ENCODE measurements at places on chromosomes 1 and 21.

DNA sequence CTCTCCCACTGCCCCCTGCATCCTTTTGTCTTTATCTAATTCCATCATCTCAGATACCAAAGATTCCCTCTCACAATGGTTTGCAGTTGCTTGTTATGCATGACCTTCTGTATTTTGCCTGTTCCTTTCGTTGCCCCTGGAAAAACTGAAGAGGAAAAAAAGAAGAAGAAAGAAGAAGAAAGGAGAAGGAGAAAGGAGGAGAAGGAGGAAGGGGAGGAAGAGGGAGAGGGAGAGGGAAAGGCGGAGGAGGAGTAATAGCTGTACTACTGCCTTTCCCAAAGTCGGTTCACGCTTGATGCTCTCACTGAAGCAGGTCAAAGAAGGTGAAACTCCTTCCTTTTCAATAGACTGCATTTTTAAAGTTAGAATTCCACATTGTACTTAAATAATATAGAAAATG lies 513.8 kb downstream of the PTPRC start:
- DNase-seq, result no peak

- DNase-seq, result no peak
These were observed 56.5 kb downstream of the RHOU start for GRCh38 chr1:228791791-228792190.

GRCh38 chr1:88455621-88456256 lies 228.3 kb upstream of the PKN2 start:
- no peak for DNase-seq

- no peak for DNase-seq
These were observed 81.4 kb downstream of the SMYD2 start for GRCh38 chr1:214362188-214362882.

DNA sequence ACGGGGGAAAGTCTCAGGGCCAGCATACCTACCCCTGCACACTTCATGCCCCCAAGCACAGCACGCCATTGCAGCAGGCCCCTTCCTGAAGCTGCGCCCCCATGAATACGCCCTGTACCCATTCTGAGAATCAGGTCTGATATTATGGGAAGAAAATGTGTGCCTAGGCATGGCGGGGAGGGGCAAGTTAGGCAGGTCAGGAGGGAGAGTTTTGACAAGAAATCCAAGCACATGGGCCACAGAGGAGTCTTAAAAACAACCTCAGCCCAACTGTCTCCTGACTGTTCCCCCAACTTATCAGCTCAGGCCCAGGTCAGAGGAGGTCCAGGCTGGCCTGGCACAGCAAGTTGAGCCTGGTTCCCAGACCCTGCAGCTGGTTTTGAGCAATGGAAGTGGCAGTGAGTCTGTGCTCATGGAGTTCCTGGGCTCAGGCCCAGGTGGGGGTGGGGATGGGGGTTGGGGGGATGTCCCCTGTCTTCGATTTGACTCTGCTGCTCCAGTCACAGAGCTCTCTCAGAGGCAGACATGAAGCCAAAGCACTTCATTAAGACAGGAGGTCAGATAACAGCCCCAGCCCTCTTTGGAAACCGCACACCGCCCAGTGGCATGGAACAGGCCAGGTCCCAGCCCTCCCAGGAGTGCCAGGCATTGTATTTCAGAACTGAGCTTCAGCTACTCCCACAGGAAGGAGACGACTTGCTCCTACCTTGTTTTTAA lies 20.6 kb upstream of the BCAR3 start:
- no peak for DNase-seq

GRCh38 chr1:206455289-206455665 lies 15.0 kb upstream of the IKBKE start:
- no peak for DNase-seq

DNA sequence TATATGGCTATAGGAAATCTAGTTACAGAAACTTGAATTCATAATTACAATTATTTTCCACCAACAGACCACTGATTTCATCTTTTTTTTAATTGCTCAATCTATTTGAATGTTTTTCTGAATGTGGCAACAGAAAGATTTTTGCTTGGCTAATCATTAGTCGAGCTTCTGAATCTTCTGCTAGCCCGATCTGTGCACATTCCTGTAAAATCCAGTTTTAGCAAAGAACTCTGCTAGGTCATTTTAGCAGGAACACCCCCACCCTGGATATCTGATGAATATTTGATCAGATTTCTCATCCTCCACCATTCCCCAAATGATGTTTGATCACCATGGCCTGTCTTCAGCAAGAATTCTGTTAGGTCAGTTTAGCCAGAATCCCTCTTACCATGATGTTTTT lies 176.3 kb downstream of the LEPR start:
- DNase-seq, result no peak

DNA sequence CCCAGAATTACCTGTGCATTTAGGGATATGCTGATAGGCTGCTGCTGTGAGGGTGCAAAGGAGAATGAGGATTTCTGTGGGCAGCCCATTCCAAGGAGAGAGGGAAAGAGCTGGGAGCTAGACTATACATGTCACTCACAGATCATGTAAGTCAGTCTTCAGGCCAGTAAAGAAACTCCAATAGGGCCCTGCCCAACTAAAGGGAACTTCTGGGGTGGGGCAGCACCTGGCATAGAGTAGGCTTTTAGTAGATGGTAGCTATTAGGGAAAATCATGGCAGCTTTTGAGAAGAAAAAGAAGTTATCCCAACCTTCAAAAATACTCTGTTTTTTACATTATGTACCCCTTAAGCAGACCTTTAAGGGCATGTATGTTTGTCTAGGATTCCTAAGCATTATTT lies 89.6 kb downstream of the ST6GALNAC3 start:
- DNase-seq, result no peak

DNA sequence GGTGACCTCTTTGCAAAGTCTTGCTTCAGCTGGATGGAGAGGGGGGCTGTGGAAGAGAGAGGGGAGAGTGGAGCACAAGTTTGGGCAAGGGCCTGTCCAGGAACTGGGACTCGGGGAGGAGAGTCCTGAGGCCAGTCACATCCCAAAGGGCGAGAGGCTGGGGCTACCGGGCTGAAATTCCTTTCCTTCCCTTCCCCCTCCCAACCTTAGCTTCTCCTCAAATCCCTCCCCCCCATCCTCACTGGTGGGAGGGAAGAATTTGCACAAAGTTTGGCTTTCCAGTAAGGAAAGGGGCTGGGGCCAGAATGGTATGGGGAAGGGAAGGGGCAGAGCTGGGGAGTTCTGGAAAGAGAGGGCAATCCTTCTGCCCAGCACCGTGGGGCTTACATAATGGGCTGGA lies 854 bp downstream of the CNTN2 start:
- no peak for DNase-seq

- no peak for DNase-seq
These were observed 2.6 kb downstream of the HYI start for GRCh38 chr1:43451157-43451591.

- peak; percentile 8 for DNase-seq
These were observed 220.8 kb downstream of the SLC35F3 start for GRCh38 chr1:234125283-234125682.

- DNase-seq, result no peak
These were observed 90.0 kb upstream of the HNRNPU start for GRCh38 chr1:244954359-244954758.

GRCh38 chr1:168227620-168228019 lies 1.8 kb downstream of the SFT2D2 start:
- DNase-seq, result no peak

GRCh38 chr1:104028416-104029035 lies 278.8 kb downstream of the AMY1C start:
- no peak for DNase-seq

- no peak for DNase-seq
These were observed 8.0 kb downstream of the NDUFS5 start for GRCh38 chr1:39034114-39034654.

DNA sequence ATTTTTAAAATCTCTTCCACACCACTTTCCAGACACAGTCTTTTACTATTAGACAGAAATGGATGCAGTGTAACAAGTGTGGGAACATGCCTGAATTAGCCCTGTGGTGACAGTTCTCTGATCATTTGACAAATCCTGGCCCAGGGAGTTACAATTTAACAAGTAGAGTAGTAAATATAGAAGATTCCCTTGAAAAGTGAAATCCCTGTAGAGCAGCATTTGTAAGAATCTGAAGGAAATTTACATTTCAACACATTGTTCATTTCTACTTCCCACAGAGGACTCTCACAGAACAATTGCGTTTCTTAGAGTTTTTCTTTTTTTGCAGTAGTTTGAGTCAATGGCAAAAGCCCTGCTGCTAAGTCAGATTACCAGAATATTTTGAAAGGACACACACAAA lies 458.3 kb upstream of the BRINP3 start:
- no peak for DNase-seq

GRCh38 chr1:52365071-52365745 lies 797 bp downstream of the CC2D1B start:
- no peak for DNase-seq

DNA sequence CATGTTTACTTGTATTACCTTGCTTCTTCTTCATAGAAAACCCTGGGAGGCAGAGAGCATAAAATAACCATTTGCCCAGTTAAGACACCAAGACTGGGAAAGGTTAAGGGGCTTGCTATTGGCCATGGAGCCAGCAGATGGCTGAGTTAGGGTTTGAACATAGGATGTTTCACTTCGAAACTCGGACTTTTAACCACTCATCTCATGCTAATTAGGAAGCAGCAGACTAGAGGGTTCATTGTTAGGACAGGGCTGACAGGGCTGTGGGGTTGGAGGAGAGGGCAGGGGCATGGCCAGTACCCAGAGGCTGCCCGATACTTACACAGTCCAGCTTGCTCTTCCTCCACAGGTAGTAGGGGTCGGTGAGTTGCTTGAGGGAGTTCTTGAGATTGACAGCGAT lies 17.0 kb downstream of the SLC26A9 start:
- no peak for DNase-seq

- no peak for DNase-seq
These were observed 5.8 kb downstream of the TIAM1 start for GRCh38 chr21:31337996-31338907.

DNA sequence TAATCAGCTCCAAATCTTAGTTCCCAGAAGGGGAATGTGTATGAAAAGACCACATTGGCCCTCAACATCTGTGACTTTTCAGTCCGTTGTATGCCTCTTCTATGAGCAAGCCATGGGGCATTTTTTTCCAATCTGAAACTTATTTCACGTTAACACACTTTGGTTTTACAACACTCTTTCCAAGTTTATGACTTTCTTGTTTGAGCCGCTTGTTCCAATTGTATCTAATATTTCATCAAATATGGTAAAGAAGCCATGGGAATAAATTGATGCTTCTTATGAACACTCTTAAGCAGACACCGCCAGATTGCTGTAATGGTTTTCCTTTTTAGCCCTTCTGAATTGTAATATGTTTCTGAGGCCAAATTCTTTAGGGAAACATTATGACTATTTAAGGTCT lies 359.9 kb downstream of the HLX start:
- no peak for DNase-seq

GRCh38 chr1:186231861-186232436 lies 143.1 kb downstream of the TPR start:
- DNase-seq, result no peak

GRCh38 chr21:39315603-39316445 lies 2.4 kb upstream of the BRWD1 start:
- no peak for DNase-seq

DNA sequence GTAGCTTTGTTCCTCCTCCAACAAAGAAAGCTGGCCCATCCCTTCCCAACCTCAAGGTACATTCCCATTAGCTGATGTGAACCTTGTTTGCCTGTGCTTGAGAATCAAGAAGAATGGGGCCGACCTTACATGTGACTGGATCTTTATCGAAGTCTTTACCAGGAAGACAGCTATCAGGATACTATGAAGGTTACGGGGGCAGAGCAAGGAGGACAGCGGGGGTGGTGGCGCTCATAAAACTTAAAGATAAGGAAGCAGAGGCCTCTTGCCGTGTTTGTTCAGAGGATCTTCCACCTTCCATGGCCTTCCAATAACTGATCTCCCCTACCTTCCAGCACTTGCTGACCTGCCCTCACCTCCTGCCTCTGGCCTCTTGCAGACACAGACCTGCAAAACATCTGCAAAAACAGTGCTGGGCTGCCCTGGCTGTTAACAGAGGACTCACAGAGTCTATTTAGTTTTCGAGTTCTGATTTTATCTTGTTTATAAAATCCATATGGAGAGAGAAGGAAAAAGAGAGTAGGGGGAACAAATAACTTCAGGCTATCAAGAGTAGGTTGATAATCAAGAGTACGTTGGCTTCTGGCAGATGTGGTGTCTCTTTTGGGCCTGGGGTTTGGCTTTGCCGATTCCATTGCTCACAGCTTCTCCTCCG lies 198.0 kb downstream of the HUNK start:
- DNase-seq, result no peak

- DNase-seq, result no peak
These were observed 85.5 kb downstream of the OBSCN start for GRCh38 chr1:228293393-228293792.

GRCh38 chr1:245765230-245766000 lies 610.6 kb downstream of the KIF26B start:
- DNase-seq, result no peak

Data from stimulated activated CD4-positive, alpha-beta T cell treated with anti-CD3 and anti-CD28 coated beads, Interleukin-2, amount 100 ng/mL, for 4 hours (primary cell).